ENCODE measurements at places on chromosomes 7 and 10. TPM values are rescaled to one million over a fixed set of nuclear protein-coding genes. Genes with fewer than 3 reads are reported as not detected.

GPR85 gene
- 7.1 TPM for total RNA-seq

HABP2 gene
- total RNA-seq = not detected

PHKG1 gene
- total RNA-seq = 0.21 TPM

NUTM2D gene
- 1.4 TPM for total RNA-seq

ZCWPW1 gene
- total RNA-seq = 1.2 TPM

TUBAL3 gene
- not detected for total RNA-seq

GDF2 gene
- total RNA-seq = not detected

ALOX5 gene
- not detected for total RNA-seq

TCERG1L gene
- not detected for total RNA-seq

SEMA4G gene
- 0.42 TPM for total RNA-seq

ANKRD7 gene
- total RNA-seq = 0.55 TPM

SEC31B gene
- total RNA-seq = 2.2 TPM

CFAP43 gene
- 0.16 TPM for total RNA-seq

FLNC gene
- 56.8 TPM for total RNA-seq

NSUN5 gene
- total RNA-seq = 64.0 TPM

SLC26A4 gene
- total RNA-seq = 0.22 TPM

NAT16 gene
- not detected for total RNA-seq

ANLN gene
- total RNA-seq = 397 TPM

OR6V1 gene
- total RNA-seq = not detected

VAX1 gene
- total RNA-seq = not detected

ITGA8 gene
- total RNA-seq = 8.7 TPM

CHAT gene
- total RNA-seq = not detected

HOXA6 gene
- not detected for total RNA-seq

TTYH3 gene
- 25.2 TPM for total RNA-seq

METTL27 gene
- total RNA-seq = 0.91 TPM

ENO4 gene
- total RNA-seq = not detected

IFIT3 gene
- total RNA-seq = 12.9 TPM

MMD2 gene
- not detected for total RNA-seq

ST8SIA6 gene
- total RNA-seq = 0.39 TPM

CHST15 gene
- 0.13 TPM for total RNA-seq

TLX1 gene
- not detected for total RNA-seq

FAM237B gene
- total RNA-seq = not detected

MAP3K8 gene
- total RNA-seq = 3.9 TPM

PBLD gene
- total RNA-seq = 3.3 TPM

PPP1R3C gene
- 7.8 TPM for total RNA-seq

TWIST1 gene
- 49.5 TPM for total RNA-seq

Measured in SJSA1 (cell line).